ENCODE measurements at places on chromosomes 16 and 17.

- no peak for DNase-seq
These were observed 5.7 kb upstream of the SDR42E1 start for GRCh38 chr16:82016964-82017363.

GRCh38 chr16:78823027-78823426 lies 723.6 kb downstream of the WWOX start:
- DNase-seq: no peak

DNA sequence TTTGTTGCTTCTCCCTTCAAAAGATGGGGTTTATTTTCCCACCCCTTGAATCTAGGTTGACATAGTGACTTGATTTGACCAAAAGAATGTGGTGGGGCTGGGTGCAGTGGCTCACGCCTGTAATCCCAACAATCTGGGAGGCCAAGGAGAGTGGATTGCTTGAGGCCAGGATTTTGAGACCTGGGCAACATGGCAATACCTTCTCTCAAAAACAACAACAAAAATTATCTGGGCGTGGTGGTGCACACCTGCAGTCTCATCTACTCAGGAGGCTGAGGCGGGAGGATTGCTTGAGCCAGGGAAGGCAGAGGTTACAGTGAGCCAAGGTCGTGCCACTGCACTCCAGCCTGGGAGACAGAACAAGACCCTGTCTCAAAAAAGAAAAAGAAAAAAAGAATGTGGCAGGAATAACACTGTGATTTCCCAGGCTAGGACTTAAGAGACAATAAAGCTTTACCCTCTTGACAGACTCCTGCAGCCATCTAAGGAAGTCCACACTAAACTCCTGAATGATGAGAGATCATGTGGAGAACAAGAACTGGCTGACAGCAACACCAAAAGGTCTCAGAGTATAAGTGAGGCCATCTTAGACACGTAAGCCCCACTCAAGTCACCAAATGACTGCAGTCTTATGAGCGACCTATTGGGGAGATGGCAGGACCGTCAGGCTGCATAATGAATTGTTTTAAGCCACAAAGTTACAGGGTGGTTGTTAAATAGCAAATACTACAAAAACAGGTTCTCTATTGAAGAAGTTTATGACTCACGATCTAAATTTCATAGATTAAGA lies 37.0 kb downstream of the FBXL20 start:
- no peak for DNase-seq

GRCh38 chr17:66345264-66345663 lies 42.9 kb downstream of the PRKCA start:
- DNase-seq: no peak

GRCh38 chr16:77579351-77579891 lies 142.9 kb upstream of the NUDT7 start:
- DNase-seq: no peak

- DNase-seq: no peak
These were observed 1.4 kb upstream of the SLFN11 start for GRCh38 chr17:35374766-35375344.

GRCh38 chr16:1533443-1533951 lies at the start of gene TMEM204:
TMEM204 (plus strand) TSS chr16:1533666; CDS start chr16:1534276, 610 bp downstream.
- no peak for DNase-seq

GRCh38 chr17:628089-628941 lies 86.3 kb downstream of the VPS53 start:
- no peak for DNase-seq

DNA sequence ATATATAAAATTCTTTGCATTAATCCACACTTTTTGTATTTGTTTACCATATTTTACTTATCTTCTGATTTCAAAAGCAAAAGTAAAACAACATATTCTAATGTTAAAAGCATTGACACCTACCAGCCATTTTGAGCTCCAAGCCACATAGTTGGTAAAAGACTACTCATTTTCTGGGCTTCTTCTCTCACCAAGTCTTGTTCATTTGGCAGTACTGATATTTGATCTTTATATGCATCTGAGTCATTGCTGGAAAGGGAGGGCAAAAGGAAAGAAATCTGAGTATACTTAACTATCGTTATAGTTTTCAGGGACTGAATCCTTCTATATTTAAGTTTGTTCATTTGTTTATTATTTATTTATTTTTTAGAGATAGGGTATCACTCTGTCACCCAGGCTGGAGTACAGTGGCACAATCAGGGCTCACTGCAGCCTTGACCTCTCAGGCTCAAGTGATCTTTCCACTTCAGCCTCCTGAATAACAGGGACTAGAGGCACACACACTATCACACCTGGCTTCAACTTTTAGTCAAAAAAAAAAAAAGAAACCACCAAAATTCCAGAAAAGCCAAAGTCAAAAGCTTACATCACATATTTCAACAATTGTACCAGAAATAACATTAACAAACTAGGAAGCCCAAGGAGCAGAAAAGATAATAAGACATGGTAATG lies 121.0 kb upstream of the TOB1 start:
- DNase-seq: no peak

DNA sequence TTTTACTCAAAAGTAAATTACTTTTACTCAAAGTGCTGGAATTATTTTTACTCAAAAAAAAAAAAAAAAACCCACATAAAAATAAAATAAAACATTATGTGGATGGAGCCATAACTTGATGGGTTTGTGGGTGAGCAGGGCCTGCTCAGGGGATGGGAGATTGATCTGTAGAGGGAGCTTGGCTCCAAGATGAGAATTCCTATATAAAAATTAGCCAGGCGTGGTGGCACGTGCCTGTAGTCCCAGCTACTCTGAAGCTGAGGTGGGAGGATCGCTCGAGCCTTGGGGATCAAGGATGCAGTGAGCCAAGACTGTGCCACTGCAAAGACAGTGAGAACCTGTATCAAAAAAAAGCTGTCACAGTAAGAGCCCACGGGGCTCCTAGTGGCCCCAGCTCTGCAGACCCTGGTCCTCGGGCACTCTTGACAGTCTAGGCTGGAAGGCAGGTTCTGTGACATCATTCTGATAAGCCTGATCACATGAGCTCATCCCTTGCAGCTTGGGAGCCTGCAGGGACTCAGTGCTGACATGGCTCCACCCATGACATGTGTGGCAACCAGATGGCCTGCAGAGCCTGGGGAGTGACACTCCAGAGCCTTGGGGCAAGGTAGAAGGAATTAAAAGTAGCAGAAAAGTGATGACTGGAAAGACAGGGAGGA lies 42.5 kb downstream of the ST3GAL2 start:
- no peak for DNase-seq

DNA sequence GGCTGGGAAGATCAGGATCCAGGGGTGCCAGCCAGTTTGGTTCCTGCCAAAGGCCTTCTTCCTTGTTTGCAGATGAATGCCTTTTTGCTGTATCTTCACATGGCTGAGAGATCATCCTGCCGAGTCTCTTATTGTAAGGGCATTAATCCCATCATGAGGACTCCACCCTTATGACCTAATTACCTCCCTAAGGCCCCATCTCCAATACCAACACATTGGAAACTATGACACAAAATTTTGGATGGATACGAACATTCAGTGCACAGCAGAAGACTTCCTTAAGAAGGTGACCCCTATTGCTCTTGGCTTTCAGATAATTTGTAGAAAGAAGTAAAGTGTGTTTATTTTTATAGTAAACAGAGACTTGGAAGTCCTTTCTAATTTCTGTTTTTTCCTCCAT lies 1164.7 kb upstream of the CDH8 start:
- DNase-seq: no peak

DNA sequence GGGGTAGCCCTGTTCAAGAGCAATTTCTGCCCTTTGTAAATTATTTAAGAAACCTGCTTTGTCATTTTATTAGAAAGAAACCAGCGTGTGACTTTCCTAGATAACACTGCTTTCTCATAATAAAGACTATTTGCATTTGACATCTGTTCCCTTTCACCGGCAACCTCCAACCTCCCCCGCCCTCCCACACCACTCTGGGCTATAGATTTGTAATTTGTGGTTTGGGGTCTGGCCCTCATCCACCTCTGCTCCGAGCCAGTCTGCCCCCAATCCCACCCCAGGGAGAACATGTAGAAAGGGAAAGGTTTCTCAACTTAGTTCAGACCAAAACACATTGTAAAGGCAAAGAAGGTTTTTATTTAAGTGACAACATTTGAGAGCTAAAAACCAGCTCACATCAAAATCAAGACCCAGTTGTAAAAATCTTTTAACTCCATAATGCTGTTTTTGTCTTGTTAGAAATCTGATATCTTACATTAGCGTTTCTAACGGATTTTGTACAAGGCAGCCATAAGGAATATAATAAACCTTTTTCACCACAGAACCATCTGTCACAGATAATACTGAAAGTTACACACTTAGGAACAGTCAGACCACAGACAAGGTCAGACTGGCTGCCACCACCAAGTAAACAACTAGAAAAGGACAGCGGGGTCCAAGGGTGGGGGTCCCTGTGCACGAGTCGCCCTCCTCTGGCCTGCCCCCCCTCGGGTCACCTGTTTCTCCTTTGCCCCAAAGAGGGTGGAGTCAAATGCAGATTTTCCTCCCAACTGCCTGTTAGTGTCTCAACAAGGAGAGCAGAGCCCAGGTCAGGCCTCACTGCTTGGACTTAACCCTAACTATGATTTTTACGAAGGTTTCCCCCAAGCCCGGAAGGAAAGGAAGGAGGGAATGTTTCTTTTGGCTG lies 6.9 kb downstream of the PIMREG start:
- no peak for DNase-seq

- peak; percentile 19 for DNase-seq
These were observed 108.5 kb upstream of the CCL2 start for GRCh38 chr17:34146440-34147043.

DNA sequence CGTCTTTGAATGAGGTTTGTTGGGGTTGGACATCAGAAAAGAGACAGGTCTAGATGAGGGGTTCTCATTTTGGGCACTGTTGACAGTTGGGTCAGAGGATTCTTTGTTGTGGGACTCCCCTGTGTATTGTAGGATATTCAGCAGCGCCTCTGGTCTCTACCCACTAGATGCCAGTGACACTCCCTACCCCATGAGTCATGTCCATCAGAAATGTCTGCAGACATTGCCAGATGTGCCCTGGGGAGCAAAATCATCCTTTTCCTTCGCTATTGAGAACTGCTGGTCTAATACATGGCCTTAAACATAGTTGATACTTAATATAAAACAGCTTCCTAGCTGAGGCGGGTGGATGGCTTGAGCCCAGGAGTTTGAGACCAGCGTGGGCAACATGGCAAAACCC lies 3.1 kb downstream of the ABAT start:
- peak; percentile 59 for DNase-seq

GRCh38 chr17:66918896-66919295 lies 45.6 kb upstream of the CACNG4 start:
- no peak for DNase-seq

DNA sequence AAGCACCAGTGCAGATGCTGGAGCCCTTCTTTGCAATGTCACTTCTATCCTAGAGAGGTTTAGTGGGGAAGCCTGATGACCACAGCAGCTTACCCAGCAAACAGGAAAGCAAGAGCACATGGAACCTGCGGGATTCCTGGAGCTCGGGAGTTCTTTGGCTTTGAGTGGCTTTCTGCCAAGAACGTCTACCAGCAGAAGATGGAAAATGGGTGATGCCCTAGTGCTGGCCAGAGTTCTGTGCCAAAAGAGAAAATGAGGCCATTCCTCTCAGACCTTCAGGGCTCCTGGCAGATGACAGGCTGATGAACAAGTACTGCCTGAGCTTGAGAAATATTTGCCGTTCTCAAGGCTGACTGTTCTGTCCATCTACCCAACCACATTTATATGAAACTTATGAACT lies 332.1 kb upstream of the CCL2 start:
- DNase-seq: no peak

DNA sequence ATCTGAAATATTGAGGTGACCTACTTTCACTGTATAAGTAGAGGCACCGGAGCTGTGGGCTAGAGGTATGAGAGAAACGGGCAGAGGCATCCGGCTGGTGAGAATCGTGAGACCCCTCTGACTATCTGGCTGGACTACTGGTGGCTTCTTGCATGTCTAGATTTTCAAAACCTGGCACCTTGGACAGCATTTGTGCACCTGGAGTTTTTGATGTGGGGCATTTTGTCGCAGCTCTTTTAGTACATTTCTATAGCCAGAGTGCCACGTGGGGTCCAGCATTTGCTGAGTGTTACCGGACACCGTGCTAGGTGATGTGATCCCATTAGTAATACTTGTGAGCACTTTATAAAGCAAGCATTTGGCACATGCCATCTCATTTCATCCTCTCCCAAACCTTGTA lies 32.6 kb upstream of the SHISA9 start:
- no peak for DNase-seq

- DNase-seq: no peak
These were observed 74.1 kb downstream of the ASIC2 start for GRCh38 chr17:33218698-33219601.

DNA sequence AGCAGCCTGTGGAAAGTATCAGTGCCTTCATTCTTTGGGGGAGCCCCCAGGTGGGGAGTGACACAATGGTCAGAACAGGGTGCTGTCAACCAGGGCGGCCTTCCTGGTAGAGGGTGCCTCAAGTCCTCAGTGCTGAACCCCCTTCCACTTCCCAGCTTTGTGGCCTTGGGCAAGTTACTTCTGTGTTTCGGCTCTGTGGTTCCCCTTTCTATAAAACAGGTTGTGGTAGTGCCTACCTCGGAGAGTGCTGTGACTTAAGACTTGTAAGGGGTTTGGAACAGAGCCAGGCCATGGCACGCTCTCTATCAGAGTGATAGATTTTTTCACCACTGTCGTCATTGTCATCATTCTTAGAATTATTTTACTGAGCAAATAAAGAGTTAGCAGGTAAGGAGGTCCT lies 141.1 kb downstream of the CCDC182 start:
- no peak for DNase-seq

DNA sequence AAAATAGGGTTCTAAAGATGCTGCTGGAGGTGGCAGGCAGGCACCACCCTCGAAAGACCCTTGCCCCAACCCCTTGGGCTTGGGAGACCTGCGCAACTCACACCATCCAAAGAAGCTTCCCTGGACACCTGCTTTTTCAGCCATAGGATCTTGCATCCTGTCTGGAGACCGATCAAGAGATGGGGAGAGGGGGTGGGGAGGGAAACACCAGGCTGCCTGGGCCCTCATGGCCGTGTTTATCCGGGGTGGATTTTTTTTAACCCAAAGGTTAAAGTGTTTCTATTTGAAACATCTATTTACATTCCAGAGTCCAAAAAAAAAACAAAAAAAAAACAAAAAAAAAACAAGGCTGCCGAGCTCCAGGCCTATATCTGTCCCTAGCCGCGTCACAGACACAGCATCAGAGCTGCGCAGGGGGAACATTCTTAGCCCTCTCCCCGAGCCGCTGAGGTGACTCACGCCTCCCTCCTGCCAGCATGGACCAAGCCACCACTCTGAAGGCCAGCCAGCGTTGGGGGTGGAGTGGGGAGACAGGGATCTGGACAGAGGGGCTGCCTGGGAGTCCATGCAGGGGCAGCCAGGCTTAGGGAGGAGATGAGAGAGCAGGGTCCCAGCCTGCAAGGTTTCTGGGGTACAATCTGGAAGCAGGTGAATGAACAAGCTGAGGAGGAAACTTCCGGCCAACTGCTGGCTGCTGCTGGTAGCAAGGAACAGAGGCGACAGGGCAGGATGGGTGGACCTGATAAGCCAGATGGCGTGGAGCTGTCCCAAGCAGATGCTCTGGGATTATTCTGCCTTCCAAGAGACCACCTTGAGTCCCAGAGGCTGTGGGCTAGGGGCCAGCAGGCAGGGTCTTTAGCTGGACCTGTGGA lies 14.8 kb downstream of the HDAC5 start:
- DNase-seq: no peak

Measured in NCI-H226 (cell line).